Renal cortical epithelial cell (primary cell): ENCODE measurements at places on chromosomes 3 and 15. TPM values are rescaled to one million over a fixed set of nuclear protein-coding genes. Genes with fewer than 3 reads are reported as not detected.

- no peak for DNase-seq
Observed at GRCh38 chr3:96843505-96844203, 29.3 kb downstream of the EPHA6 start.

DNA sequence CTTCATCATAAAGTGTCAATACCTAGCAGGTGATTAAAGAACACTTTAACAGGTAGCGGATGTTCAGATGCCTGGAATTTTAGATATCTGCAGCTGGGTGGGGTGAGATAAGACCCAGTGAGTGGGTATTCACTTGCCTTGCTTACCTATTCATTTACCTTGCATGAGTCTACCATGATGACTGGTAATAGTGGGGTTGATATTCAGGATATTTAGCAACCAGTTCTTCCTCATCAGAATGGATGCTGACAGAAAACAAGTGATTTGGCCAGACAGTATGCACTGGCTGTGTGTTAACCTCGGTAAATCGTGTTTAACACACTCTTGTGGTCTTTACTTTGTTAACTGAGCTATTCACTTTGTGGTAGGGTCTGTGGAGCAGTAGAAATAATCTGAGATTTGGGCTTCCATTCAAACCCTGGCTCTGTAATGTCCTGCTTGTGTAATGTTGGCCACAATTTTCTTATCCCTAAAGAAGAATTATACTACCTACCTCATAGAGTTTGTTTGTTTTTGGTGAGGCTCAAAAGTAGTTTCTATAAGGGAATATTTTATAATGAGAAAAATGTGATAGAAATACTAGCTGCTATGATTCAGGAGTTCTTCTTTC is 391.9 kb upstream of the TBL1XR1 start:
- no peak for DNase-seq

GRCh38 chr3:79361748-79362378 is 405.9 kb downstream of the ROBO1 start:
- peak; percentile 44 for DNase-seq

- peak; percentile 99 for DNase-seq
Observed at GRCh38 chr15:38398134-38398533, 55.8 kb upstream of the FAM98B start.

DNA sequence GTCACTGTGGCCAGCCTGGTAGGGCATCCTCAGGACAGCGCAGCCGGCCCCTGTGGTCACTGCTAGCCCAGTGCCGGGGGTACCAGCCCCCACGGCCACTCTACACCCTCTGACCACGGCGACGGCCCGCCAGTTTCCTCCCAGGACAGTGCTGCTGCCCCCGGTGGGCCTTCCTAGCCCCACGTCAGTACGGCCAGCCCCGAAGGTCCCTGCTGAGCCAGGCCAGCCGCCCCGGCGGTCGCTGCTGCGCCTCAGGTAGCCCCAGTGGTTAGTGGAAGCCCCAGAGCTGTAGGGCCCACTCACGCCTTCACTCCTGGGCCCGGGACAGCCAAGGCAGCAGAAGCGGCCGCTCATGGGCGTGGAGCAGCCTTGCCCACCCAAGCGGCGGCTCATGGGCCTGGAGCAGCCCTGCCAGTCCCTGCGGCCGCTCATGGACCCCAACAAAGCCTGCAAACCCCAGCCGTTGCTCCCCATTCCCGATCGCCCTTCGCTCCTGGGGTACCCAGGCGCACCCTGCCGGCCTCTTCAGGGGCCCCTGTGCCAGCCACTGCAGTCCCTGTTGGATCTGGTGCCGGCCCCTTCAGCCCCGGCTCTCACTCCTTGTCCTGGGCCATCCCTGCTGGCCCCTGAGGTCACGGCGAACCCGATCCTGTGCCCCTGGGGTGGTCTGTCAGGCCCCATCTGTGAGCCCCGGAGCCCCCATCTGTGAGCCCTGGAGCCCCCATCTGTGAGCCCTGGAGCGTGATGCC is 9.5 kb upstream of the ROPN1B start:
- no peak for DNase-seq

KLHDC8B gene
- 20.1 and 26.6 TPM in 2 replicates for total RNA-seq
